ENCODE measurements at places on chromosomes 7 and 10.

GRCh38 chr7:38311329-38311937 is 38.0 kb upstream of the TARP start:
- peak; percentile 70 for DNase-seq

- DNase-seq = no peak
Measured at GRCh38 chr10:35644050-35644950, 2.2 kb upstream of the FZD8 start.

GRCh38 chr10:127452568-127452967 is 96.5 kb upstream of the NPS start:
- no peak for DNase-seq

GRCh38 chr7:6243168-6243567 is 29.3 kb downstream of the CYTH3 start:
- DNase-seq = no peak

DNA sequence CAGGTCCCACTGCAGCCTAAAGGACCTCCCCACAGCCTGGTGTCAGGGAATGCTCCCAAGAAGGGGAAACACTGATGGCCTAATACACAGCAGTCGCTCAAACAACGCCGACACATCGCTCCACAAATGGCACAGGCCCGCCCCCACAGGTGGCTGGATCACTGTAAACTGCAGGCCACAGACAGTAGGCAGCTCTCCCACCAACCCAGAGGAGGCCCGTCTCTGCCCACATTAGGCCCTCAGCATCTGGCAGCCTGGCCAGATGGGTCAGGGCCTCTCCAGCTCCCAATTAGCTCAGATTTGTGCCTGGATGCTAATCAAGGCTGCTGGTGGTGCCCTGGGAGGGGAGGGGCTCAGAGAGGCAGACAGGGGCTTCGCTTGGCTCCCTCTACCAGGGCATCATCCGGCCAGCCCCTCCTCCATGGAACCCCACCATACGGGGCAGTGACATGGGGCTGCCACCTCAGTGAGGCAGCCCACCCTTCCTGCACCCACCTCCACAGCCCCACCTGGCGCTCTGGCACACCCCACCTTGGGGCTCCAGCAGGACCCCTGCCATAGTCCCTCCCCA is 42.7 kb downstream of the CAMK2B start:
- DNase-seq = no peak

- no peak for DNase-seq
Measured at GRCh38 chr10:107800061-107800460, 635.6 kb upstream of the SORCS1 start.

DNA sequence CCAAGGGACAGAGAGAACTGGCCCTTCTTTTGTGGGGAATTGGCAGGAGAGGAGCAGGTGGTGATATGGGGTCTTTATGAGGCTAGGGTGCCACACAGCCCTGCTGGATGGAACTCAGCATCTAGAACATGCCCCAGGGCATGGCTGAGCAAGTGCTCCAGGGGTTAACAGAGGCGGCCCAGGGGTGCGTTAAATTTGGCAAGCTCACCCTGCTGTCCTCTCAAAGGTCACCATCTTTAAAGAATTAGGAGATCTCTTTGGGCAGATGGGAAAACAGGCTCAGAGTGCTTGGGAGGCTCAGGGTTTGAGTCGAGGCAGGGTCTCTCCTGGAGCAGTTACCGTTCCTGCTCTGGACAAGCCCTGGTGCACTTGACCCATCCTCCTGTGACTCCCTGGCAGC is 21.4 kb upstream of the UNC5B start:
- DNase-seq = no peak

DNA sequence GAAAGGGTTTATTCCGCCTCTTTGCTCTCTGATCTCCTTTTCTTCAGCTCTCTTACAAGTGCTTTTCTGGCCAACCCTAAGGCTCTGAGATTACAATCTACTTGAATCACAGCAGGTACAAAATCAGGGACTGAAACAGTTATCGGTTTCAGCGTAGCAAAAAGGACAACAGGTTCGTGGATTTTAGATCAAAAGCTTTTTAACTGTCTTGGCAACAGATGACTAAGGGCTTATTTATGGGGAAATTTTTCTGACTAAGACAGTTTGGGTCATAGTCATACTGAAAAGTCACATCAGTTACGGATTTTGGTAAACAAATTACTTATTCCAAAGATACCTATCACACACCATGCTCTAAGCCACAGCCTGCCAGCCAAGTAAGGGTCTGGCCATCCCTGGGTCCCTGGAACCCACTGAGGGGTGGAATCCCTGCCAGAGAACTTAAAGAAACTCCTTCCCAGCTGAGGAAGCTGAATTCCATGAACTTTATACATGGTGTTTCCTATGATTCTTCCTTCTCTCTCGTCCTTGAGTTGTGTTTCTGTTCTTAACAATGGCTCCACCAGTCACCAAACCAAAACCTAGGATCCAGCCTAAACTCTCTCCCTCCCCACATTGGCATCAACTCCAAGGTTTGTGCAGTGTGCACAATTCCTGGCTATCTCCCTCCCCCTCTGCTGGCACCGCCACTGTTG is 169.3 kb downstream of the FAM107B start:
- peak; percentile 73 for DNase-seq

- peak; percentile 59 for DNase-seq
Measured at GRCh38 chr10:11631890-11632587, 20.6 kb upstream of the USP6NL start.

DNA sequence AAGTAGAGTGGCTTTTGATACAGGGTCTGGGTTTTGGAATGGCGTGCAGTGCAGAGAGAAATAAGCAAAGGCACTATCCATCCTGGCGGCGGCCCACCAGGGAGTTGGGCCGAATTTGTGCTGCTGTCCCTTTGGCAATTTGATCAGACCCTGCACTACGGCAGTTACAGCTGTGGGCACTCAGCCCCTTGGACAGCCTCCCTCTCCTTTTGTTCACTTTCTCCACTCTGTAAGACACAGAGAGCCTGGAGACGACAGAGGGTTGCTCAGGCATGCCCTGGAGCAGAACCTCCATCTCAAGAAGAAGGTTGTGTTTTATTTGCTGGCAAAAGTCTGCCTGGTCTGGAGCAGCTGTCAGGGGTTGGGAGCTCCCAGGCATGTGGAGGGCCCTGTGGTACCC is 55.8 kb downstream of the LHPP start:
- DNase-seq = no peak

- DNase-seq = no peak
Measured at GRCh38 chr7:47572094-47572445, 9.8 kb downstream of the TNS3 start.

GRCh38 chr7:41576166-41576565 is 126.7 kb downstream of the INHBA start:
- no peak for DNase-seq

GRCh38 chr10:91944880-91945630 is 21.5 kb downstream of the BTAF1 start:
- no peak for DNase-seq

DNA sequence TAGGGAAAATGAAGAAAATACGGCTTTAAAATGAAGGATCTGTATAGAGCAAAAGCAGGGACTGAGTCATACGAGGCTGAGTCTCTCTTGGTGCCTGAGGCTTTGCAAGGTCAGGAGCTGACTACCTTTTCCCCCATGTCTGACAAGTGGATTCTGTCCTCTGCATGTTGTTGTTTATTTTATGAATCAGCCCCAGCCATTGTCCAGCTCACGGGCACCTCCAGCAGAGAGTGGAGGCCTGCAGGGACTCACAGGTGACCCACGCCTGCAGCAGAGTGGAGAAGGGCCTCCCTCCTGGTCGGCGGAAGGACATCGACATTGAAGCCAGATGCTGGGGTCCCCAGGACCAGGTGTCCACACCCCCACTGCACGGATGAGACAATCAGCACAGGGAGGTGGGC is 233.9 kb downstream of the WDR37 start:
- no peak for DNase-seq

- no peak for DNase-seq
Measured at GRCh38 chr10:29619241-29619669, 15.5 kb downstream of the SVIL start.

GRCh38 chr7:94452239-94452638 is 57.4 kb upstream of the CASD1 start:
- DNase-seq = no peak

DNA sequence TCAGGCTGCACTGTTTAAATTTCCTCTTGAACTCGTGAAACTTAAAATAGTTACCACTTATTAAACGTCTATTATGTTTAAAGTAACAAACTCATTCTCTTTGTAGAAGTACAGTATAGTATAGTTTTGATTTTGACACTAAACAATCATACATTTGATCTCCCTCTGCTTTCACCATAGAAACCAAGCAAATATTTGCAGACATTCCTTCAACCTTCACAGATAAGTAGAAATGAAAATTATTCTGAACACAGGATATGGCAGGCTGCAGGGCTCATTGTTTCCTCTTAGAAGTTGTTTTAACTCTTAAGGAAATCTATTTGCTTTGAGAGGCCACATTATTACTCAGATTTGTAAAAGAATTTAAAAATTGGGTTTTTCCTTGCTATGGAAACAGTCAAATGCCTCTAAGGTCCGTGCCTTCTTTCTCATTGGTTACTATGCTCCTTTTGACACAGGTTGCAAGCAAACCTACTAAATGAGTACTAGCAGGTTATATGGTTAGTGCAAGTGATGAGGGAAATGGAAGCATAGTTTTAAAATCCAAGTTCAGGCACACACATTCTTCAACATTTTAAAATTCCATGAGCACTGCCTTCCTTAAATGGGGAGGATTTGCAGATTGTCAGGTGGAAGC is 92.8 kb upstream of the FAM133B start:
- DNase-seq = no peak

GRCh38 chr10:114908896-114909295 is 29.1 kb upstream of the TRUB1 start:
- no peak for DNase-seq

DNA sequence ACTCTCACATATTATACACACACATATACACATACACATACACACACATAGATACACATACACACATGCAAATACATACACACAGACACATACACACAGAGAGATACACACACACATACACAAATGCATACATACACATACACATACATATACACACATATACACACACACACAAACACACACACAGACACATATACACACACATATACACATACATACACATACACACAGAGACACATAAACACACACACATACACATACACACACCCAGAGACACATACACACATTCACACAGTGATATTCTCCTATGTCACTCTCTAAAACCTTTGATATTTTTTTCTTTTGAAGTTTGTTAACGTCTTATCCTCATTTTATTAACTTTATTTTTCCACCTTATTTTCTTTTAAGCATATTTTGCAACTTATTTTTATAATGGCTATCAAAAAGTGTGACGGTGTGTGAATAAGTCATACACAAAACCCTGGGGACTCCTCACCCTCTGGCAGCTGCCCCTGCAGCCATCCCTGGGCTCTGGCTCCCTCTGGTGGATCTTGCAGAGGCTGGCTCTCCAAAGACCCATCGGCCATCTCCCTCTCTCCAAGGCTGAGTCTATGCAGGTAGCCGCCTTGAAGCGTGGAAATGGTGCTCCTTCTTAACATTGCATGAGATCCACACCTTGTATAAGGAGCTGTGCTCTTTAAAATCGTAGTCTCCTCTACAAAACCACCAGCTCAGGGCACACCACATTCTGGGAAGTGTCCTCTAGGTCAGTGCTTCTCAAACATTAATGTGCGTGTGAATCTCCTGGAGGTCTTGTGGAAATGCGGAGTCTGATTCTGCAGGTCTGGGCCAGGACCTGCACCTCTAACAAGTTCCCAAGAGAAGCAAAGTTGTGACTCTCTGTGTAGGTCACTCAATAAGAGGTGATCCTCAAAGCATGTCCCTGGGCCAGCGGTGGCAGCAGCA is 4.1 kb upstream of the C10orf120 start:
- DNase-seq = peak; percentile 78

- no peak for DNase-seq
Measured at GRCh38 chr10:59857049-59857448, 49.3 kb downstream of the CCDC6 start.

DNA sequence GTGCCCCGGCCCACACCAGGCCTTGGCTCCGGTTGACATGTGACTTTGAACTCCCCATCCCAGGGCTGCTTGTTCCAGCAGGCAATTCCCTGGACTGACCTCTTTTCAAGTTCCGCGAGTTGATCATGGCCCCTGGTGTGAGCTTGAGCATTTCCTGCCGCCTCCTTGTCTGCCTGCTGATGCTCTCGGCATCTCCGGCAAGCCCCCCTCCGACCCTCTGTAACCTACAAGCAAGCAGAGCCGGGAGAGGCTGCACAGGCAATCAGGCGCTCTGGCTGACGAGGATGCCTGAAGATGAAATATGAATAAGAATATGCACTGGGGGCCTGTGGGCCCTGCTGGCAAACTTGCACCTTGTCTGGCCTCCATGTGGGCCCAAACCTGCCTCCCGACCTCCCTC is 304.9 kb upstream of the MKI67 start:
- DNase-seq = no peak

GRCh38 chr7:23207884-23208283 is 26.0 kb downstream of the NUP42 start:
- no peak for DNase-seq

DNA sequence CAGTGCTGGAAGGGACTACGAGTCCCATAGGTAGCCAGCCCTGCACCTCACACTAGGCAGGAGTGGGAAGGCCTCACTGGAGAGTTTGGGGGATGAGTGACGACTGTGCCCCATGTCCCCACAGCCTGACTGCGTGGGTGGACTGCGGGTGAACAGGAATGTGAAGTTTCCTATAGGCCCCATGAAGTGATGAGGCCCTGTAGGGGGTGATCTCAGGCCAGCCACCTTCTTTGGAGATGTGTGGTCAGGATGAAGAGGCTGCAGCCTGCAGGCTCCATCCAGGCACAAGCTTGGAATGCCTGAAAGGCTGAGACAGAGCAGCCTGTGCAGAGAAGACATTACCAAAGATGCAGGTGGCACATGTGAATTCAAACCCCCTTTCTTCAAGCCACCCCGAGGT is 94.9 kb downstream of the CPXM2 start:
- DNase-seq = no peak

- no peak for DNase-seq
Measured at GRCh38 chr7:44564606-44565005, 9.1 kb downstream of the DDX56 start.

DNA sequence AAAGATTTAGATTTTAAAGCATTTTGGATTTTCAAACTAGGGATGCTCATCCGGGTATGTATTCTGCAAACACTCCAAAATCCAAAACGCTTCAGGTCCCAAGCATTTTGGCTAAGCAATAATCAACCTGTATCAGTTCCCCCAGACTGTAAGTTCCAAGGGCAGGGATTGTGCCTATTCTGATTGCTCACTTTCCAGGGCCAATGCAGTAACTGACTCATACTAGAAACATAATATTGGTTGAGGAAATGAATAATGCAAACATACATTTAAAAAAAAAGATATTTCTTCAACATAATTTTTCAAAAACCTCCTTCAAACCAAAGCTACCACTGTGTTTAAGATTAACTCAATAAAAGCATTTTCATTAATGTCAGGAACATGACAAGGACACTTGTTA is 69.5 kb downstream of the HIBADH start:
- no peak for DNase-seq

GRCh38 chr10:29850371-29850770 is 209.0 kb downstream of the JCAD start:
- no peak for DNase-seq

- no peak for DNase-seq
Measured at GRCh38 chr7:77797734-77798393, 370 bp downstream of the TMEM60 start.

Data from GM20000 (cell line).